ENCODE measurements at places on chromosomes 7 and 10.

- DNase-seq: no peak
These were observed 91.2 kb downstream of the LCOR start for GRCh38 chr10:96922978-96923948.

- DNase-seq: no peak
These were observed 28.8 kb downstream of the ABI1 start for GRCh38 chr10:26831936-26832335.

- DNase-seq: no peak
These were observed 94.2 kb downstream of the C10orf90 start for GRCh38 chr10:126576336-126576735.

- no peak for DNase-seq
These were observed 32.2 kb downstream of the MRPS33 start for GRCh38 chr7:140982508-140982907.

GRCh38 chr7:44050915-44051560 is 6.5 kb downstream of the DBNL start:
- no peak for DNase-seq
